CD4-positive, alpha-beta T cell (primary cell): ENCODE measurements at places on chromosomes 2 and 18.
A peak's percentile ranks its signal among the peaks of the same experiment; 100 is the strongest.

DNA sequence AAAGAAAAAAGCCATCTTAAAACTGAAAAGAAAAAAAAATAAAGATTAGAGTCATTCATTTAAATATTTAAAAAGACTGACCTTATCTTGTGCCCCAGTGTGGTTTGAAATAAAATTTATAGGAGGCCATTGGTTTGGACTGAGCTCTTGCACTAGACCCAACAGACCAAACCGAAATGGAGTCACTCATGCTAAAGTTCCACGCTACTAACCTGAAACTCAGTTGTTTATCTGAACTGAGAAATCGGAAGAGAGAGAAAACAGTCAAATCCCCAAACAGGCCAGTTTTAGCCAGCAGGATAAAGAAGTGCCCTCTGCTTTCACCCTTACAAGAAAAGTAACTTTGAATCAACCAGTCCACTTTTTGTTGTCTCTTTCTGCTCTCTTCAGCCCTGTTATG is 18.2 kb downstream of the RBM43 start:
- no peaks in the 10 kb centered on the region for H3K4me1 ChIP-seq
- no peaks in the 10 kb centered on the region for H3K27me3 ChIP-seq
- no peak overlapping the region for H3K27ac ChIP-seq
- DNase-seq: no peak
- no peak overlapping the region for H3K4me3 ChIP-seq

GRCh38 chr18:44938720-44939665 is 258.3 kb downstream of the SETBP1 start:
- no peak overlapping the region for H3K27ac ChIP-seq
- peaks cover 2% of the 10 kb centered on the region for H3K27me3 ChIP-seq
- DNase-seq: no peak
- H3K36me3 ChIP-seq: no peaks in the 10 kb centered on the region
- no peak overlapping the region for H3K4me3 ChIP-seq
- H3K4me1 ChIP-seq: no peaks in the 10 kb centered on the region

- H3K27ac ChIP-seq: no peak overlapping the region
- H3K4me3 ChIP-seq: no peak overlapping the region
- H3K4me1 ChIP-seq: peaks cover 6% of the 10 kb centered on the region
- no peaks in the 10 kb centered on the region for H3K27me3 ChIP-seq
These were observed 21.4 kb upstream of the EML4 start for GRCh38 chr2:42147641-42148274.

DNA sequence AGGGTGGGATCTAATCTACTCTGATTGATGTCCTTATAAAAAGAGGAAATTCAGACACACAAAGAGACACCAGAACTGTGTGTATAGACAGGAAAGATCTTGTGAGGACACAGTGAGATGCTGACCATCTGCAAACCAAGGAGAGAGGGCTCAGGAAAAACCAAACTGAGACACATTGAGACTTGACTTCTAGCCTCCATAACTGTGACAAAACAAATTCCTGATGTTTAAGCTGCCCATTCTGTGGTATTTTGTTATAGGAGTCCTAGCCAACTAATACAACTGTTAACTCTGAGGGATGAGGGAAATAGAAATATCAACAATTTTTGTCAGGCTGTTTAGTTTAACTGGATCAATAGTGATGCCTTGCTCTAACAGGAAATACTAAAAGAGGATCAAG is 93.4 kb upstream of the COL3A1 start:
- H3K27ac ChIP-seq: no peak overlapping the region
- DNase-seq: no peak
- no peaks in the 10 kb centered on the region for H3K4me1 ChIP-seq
- no peak overlapping the region for H3K4me3 ChIP-seq
- no peaks in the 10 kb centered on the region for H3K36me3 ChIP-seq

DNA sequence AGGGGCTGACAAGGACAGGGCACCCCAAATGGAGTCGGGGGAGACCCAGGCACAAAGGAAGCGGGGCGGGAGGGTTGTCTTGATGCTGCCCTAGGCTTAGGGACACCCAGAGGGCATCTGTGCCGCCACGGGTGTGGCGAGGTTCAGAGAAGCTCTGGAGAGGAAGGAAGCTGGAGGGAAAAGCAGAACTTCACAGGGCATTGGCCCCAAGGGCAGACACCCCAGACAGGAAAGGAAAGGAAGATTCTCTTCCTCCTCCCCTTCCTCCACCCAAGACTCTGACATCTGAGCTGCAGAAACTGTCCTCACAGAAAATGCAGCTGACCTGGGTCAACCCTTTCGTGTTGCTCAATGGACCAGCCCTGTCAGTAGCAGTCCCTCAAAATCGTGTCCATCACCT is 25.6 kb downstream of the DNMT3A start:
- peak overlapping the region; percentile 84 for H3K27ac ChIP-seq
- no peak for DNase-seq
- H3K27me3 ChIP-seq: no peaks in the 10 kb centered on the region
- peaks cover 59% of the 10 kb centered on the region for H3K4me1 ChIP-seq

GRCh38 chr2:36670881-36671595 is 25.5 kb upstream of the VIT start:
- no peaks in the 10 kb centered on the region for H3K4me1 ChIP-seq
- no peak overlapping the region for H3K4me3 ChIP-seq
- no peaks in the 10 kb centered on the region for H3K36me3 ChIP-seq
- no peak overlapping the region for H3K27ac ChIP-seq
- H3K27me3 ChIP-seq: no peaks in the 10 kb centered on the region
- no peak for DNase-seq

DNA sequence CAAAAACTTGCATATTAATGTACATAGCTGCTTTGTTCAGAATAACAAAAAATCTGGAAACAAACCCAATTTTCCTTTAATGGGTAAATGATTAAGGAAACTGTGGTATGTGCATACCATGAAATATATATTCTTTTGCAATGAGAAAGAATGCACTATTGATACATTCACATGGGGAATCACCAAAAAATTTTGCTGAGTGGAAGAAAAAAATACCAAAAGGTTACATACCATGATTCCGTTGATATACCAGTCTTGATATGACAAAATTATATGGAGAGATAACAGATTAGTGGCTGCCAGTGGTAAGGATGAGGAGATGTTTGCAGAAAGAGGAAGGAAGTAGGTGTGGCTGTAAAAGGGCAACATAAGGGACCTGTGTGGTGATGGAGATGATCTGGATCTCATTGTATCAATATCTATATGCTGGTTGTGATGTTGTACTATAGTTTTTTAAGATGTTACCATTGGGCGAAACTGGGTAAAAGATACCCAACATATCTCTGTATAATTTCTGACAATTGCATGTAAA is 54.6 kb upstream of the BCL2L11 start:
- no peaks in the 10 kb centered on the region for H3K4me1 ChIP-seq
- no peaks in the 10 kb centered on the region for H3K36me3 ChIP-seq
- no peak overlapping the region for H3K4me3 ChIP-seq
- no peak overlapping the region for H3K27ac ChIP-seq
- no peaks in the 10 kb centered on the region for H3K27me3 ChIP-seq

DNA sequence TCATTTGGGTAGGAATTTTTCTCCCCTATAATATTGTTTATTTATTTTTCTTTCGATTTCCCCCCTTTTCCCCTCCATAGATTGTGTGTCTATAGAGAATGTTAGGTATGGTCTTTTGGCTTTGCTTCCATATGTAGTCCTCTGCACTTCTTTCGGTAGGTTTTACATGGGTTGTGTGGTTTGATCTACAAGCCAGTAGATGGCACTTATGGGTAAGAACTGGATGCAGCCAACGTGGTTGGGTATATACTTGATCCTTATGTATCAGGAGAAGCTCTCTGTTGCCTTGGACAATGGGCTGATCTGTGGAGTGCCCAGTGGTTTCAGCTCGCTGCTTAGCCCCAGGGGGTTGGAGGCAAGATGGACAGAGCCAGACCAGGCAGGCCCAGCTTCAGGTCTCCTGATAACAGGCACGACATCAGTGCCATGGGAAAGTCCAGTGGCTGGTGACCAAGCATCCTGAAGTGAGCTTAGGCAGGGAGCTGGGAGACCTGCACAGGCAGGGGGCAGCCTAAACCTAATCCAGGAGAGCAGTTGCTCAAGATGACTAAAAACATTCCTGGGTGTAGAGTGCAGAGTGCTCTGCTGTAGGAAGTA is 488.3 kb downstream of the CCDC85A start:
- no peak for DNase-seq
- H3K27ac ChIP-seq: no peak overlapping the region
- no peaks in the 10 kb centered on the region for H3K4me1 ChIP-seq
- H3K36me3 ChIP-seq: no peaks in the 10 kb centered on the region
- no peaks in the 10 kb centered on the region for H3K27me3 ChIP-seq
- no peak overlapping the region for H3K4me3 ChIP-seq

DNA sequence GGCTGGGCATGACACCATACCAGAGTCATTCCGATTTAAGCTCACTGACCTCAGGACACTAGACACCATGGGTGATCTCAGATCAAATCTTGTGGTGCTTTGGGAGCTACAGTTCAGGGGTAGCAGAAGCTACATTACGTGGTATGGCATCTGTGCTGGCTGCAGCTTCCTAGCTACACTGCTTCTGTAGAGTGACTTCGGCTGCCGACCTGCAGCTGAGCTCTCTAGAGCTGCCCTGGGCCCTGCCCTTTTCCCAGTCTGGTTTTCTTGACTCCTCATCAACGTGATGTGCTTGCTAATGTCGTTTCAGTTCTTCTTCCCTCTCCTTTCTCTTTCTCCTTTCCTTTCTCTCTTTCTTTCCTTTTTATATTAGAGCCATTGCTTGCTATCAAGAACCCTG is 100.2 kb downstream of the AP1S3 start:
- H3K4me3 ChIP-seq: no peak overlapping the region
- no peaks in the 10 kb centered on the region for H3K27me3 ChIP-seq

DNA sequence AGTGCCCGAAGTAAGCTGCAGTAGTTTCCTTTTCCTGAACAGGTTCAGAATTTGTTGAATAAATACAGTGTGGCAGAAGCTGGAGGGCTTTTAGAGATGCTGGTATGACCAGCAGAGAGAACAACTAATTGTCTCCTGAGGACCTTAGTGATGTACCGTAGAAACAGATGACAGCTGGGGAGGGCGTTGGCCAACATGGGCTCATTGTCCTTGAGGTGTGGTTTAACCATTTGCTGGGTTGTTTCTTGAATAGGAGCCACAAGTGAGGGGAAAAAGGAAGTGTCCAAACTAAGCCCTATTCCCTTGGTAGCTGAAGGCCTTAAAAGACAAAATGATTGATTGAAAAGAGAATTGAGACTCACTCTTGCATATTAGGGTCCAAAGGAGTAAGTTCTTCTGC is 11.7 kb upstream of the FAM228A start:
- H3K36me3 ChIP-seq: no peaks in the 10 kb centered on the region
- no peaks in the 10 kb centered on the region for H3K27me3 ChIP-seq
- no peaks in the 10 kb centered on the region for H3K4me1 ChIP-seq

- no peaks in the 10 kb centered on the region for H3K27me3 ChIP-seq
- H3K27ac ChIP-seq: no peak overlapping the region
- H3K36me3 ChIP-seq: no peaks in the 10 kb centered on the region
- DNase-seq: no peak
These were observed 64.2 kb downstream of the RPL37A start for GRCh38 chr2:216562696-216563435.

GRCh38 chr2:230774348-230774951 is 61.8 kb downstream of the CAB39 start:
- H3K27ac ChIP-seq: no peak overlapping the region
- H3K4me3 ChIP-seq: no peak overlapping the region
- no peak for DNase-seq

DNA sequence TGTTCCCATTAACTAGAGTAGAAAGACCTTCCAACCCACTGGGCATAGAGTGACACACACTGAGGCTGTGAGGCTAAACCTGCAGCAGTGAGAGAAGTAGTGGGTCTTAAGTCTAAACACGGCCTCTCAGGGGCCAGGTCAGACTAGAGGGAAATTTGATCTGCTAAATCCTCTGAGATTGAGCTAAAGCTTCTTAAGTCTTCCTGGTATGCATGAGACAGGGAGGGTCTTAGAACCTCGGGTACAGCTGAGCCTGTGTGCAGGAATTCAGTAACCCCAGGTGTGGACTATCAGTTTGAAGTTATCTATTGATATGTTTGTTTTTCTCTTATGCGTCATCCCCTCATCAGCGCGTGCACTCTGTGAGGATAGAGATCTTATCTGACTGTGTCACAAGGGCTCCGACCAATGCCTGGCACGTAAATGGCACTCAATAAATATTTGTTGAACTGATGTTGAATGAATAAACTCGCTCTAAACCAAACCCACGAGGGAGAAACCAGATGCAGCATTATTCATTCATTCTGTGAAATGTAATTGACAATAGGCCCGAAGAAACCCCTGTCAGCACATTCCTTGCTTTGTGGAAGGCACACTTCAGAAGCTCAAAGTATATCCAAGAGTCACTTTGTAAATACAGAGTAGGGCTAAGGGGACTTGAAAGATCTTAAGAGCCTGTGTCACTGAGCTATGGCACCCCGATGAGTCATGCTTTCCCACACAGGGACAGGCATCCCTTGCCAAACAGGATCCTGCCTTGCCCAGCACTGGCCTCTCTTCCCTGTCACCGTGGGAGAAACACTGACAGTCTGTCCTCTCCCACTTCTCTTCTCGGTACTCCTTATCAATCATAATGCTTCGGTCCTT is 21.7 kb upstream of the RAB10 start:
- no peak overlapping the region for H3K27ac ChIP-seq
- no peaks in the 10 kb centered on the region for H3K27me3 ChIP-seq
- no peaks in the 10 kb centered on the region for H3K36me3 ChIP-seq
- H3K4me3 ChIP-seq: no peak overlapping the region
- peak; percentile 57 for DNase-seq

DNA sequence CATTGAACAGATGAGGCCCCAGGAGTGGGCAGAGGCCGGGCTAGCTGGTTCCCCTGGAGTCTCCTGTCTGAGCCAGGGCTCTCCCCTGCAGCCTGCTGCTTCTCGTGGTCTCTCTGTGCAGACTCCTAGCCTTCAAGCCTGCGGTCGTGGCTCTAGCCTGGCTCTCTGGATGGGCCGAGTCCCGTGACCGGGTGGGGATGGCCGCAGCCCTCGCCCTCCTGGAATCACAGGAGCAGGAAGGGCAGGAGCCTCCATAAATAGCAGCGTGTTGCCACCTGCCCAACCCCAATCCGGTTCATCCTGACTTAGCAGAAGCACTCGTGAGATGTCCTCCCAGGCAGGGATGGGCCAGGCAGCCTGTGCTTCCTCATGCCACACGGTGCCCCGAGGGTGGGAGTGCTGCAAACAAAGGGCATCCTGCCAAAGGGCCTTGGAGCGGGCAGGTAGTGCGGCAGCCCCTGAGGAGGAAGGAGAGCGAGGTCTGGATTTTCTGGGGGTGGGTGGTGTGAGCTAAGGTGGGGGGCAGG is 43.9 kb downstream of the FOSL2 start:
- H3K27me3 ChIP-seq: no peaks in the 10 kb centered on the region
- H3K27ac ChIP-seq: no peak overlapping the region

- H3K27ac ChIP-seq: no peak overlapping the region
- H3K27me3 ChIP-seq: no peaks in the 10 kb centered on the region
- no peak for DNase-seq
- no peak overlapping the region for H3K4me3 ChIP-seq
These were observed 33.0 kb downstream of the CTIF start for GRCh38 chr18:48571639-48572384.

- no peak overlapping the region for H3K4me3 ChIP-seq
- H3K27me3 ChIP-seq: no peaks in the 10 kb centered on the region
These were observed 113.9 kb upstream of the LTBP1 start for GRCh38 chr2:32832821-32833220.

- peaks cover 9% of the 10 kb centered on the region for H3K36me3 ChIP-seq
- H3K27me3 ChIP-seq: no peaks in the 10 kb centered on the region
- H3K27ac ChIP-seq: no peak overlapping the region
These were observed 53.1 kb downstream of the ACVR1 start for GRCh38 chr2:157822993-157823392.

- DNase-seq: peak; percentile 23
- no peaks in the 10 kb centered on the region for H3K4me1 ChIP-seq
- no peak overlapping the region for H3K4me3 ChIP-seq
- no peaks in the 10 kb centered on the region for H3K27me3 ChIP-seq
- H3K27ac ChIP-seq: no peak overlapping the region
- no peaks in the 10 kb centered on the region for H3K36me3 ChIP-seq
These were observed 214.6 kb downstream of the SETBP1 start for GRCh38 chr18:44895176-44895798.
